Stimulated activated naive CD8-positive, alpha-beta T cell treated with anti-CD3 and anti-CD28 coated beads, Interleukin-15, amount 100 ng/mL, for 72 hours (primary cell): ENCODE measurements at places on chromosomes 2 and 18.

GRCh38 chr2:33859176-33859575 is 260.1 kb upstream of the FAM98A start:
- no peak for DNase-seq

DNA sequence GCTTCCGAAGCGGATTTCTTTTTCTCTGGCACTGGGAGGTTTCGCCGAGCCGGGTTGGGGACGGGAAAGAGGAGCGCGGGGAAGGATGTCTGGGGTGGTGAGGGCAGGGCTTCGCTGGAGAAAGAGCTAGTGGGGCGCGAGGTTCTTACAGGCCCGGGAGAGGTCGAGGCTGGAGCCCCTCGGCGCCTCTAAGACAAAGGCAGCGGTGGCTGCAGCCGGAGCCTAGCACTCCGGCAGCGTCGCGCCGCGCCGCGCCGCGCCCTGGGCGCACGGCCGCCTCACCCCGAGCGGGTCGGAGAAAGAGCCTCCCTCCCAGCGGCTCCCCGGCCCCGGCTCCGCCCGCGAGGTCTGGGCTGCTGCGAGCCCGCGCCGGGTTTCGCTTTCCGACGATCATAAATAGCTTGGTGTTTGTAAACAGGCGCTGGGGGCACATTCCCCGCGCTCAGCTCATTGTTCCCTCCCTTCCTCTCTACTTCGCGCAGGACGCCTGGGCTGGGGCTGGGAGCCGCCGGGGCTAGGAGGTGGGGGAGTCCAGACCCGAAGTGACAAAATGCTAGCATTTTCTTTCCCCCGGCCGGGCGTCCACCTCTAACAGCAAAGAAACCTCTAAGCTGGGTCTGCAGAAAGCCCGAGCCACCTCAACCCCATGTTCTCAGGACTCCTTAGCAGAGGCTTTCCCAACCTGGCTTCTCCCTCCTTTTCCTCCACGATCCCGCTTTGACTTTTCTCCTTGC is 813 bp upstream of the MEIS1 start:
- no peak for DNase-seq

GRCh38 chr2:232662486-232663260 is 29.3 kb downstream of the EFHD1 start:
- DNase-seq = no peak

DNA sequence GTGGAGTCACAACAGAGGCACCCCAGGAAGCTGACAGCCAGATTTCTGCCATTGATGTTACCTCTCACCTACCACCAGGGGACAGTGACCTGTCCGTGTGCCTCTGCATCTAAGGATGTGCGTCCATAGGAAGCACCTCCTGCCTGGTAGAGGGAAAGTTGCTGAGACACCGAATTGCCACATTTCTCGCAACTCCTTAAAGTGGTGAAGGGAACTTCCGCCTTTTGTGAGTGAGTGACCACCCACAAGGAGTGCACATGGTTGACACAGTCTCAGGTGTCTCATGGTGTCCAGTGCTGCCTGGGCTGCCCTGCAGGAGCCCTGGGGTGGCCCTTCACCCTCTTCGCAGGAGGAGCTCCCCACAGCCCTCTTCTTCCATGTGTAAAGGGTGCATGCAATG is 201.8 kb downstream of the GBX2 start:
- DNase-seq = no peak

GRCh38 chr18:13491138-13491537 is 235.2 kb downstream of the FAM210A start:
- DNase-seq = no peak

DNA sequence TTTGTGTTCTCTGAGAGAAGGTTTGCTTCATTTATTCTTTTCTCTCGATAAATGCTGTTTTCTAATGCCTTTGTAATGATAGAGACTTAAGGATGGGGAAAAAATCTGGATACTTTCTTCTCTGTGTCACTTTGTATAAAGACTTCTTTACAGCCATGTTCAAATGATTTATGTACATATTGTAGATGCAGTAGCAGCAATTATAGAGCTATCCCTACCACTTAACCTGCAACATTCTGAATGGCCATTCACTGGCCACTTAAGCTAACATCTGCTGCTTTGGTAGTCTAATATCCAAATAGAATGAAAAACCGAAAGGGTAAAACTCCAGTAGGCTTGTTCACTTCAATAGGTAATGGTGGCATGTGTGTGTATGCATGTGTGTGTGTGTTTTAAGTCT is 97.8 kb downstream of the CSRNP3 start:
- DNase-seq = no peak

DNA sequence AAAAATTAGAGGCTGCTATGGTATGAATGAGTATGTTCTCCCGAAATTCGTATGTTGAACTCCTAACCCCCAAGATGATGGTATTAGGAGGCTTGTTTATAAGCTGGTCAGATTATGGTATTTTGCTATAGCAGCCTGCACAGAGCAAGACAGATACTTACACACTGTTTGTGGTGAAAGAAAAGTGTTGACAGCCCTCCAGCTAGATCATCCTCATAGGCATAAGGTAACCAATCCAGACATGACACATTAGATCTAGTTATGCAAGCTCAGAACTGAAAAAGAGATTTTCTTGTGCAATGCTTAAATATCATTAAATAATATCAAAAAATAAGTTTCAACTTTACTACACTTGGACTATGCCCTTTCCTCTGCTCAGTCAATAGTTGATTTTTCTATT is 107.1 kb downstream of the ABCA12 start:
- DNase-seq = no peak

DNA sequence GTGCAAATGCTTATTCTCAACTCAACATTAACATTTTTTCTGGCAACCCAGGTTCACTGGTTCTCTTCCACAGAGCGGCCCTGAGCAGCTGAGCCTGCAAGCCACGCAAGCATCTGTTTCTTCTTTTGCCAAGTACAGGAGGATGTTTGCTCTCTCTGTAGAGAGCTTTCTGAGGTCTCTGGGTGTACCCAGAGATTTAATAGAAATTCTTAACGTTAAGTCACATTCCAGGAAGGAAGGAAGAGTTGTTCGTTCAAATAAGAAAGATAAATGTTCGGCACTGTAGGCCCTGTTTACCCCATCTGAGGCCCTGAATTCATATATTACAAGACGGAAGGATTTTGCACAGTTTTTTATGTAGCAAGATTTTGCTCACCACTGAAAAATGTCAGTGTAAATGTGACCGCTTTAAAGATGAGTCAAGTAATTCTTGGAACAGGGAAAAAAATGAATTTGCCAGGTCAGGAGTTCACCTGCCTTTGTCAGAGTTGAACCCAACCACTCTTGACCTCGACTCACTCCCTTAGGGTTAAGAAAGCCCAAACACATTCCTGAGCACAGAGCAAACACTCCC is 30.1 kb downstream of the KCTD18 start:
- DNase-seq = no peak

DNA sequence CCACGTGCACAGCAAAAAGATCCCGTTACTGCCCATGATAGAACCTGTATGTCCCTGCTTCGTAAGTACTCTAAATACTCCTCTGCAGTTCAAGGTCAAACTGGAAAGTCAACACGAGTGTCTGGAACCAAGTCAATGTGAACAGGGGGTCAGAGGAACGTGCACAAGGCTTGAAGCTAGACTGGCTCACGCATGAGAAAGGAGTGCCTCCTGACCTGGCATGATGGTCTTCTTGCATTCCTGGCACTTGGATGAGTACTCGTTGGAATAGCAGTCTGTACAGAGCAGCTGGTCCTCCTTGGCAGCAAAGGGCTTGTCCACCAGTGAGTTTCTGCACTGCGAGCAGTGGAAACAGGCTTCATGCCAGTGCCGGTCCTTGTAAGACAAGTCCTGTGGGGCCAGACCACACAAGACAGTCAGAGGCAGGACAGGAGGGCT is 25.5 kb downstream of the FHL2 start:
- no peak for DNase-seq

DNA sequence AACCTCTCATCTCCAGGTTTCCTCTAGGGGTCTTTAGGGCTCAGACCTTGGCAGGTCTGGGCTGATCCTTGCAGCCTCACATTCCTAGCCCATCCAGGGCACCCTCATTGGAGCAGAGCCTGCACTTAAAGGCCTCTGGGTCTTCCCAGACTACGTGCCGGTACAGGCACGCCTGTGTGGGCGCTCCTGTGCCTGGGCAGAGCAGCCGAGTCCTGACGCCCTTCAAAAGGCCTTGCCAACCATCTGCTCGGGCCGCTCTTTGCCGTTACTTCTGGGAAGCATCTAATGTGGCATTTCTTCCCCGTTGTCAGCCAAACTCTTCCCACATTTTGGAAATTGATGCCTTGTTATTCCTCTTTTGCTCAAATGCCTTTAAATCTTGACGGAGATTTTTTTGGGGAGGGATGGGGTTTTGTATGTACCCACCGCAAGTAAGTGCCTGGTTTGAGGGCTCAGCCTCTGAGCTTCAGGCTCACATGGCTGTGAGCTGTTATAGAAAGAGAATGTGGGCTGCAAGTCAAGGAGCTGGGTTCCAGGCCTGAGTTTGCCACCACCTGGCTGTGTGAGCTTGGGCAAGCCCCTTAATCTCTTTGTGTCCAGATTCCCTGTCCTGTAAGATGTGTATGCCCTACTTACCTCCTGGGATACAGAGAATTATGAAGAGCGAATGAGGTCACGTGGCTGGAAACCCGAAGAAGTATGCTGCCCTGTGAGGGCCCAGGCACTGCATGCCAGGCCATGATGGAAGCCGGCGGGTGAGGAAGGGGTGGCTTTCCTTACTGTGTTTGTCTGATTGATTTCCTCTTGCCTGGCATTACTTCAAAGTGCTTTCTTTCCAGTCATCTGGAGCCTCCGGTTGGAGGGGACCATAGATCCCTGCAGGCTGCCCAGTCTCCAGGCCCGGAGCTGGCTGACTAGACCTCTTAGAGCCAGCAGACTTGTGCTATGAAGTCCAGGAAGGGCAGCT is 20.6 kb downstream of the EHD3 start:
- DNase-seq = no peak

- DNase-seq = no peak
These were observed 4.0 kb upstream of the HNMT start for GRCh38 chr2:137960223-137960622.

- no peak for DNase-seq
These were observed 207.6 kb upstream of the RAB12 start for GRCh38 chr18:8401606-8402005.

- DNase-seq = no peak
These were observed 31.9 kb downstream of the TMEM131 start for GRCh38 chr2:97963880-97964279.

DNA sequence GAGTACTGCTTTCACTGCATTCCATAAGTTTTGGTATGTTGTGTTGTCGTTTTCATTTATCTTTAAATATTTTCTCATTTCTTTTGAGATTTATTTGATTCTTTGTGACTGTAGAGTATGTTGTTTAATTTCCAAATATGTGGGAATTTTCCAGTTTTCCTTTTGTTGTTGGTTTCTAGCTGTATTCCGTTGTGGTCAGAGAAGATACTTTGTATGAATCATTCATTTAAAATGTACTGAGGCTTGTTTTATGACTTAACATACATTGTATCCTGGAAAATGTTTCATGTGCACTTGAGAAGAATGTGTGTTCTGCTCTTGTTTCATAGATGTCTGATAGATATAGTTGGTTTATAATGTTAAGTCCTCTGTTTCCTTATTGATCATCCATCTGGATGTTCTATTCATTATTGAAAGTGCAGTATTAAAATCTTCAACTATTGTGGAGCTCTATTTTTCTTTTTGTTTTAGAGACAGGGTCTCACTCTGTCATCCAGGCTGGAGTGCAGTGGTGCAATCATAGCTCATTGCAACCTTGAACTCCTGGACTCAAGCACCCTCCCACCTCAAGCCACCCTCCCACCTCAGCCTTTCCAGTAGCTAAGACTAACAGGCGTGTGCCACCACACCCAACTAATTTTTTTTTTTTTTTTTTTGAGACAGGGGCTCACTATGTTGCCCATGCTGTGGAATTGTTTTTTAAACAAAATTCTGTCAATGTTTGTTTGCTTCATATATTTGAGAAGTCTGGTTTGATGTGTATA is 96.8 kb downstream of the TAF4B start:
- no peak for DNase-seq

- no peak for DNase-seq
These were observed 519.8 kb upstream of the ZNF804A start for GRCh38 chr2:184078496-184078895.

- no peak for DNase-seq
These were observed 62.1 kb upstream of the HDAC4 start for GRCh38 chr2:239462671-239463506.

DNA sequence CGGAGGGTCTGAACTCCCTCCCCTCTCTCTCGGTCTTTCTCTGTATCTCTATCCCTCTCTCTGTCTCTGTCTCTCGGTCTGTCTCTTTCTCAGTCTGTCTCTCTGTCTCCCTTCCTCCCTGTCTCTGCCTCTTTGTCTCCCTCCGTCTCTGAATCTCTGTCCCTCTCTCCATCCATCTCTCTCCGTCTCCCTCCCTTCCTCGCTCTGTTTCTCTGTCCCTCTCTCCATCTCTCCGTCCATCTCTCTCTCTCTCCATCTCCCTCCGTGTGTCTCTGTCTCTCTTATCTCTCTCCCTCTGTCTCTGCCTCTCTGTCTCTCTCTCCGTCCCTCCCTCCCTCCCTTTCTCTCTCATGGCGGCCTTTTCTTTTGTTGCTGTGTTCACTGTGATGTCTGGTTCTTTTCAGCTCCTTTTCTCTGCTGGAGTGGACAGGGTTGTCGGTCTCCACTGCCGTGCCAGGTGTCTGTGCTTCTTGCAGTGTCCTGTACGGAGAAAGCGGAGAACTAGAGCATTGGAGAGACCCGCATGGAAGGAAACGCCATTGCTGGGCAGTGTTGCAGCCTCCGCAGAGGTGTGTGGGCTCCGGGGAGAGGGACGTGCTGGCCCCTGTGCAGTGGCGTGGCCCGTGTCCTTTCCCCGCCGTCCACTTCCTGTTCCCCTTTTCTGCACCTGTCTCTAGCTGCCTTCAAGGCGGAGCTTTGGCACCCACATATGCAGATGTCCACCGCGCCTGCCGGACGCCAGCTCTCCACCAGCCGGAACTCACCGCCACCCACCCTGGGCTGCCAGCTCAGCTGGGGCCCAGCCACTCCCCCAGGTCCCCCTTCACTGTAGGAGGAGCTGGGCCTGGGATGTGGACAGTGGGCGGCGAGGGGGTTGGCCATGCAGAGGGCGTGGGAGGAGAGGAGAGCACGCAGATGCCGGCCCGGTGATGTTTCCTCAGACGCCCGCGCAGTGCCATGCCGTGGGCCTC is 113.1 kb downstream of the NFATC1 start:
- no peak for DNase-seq

- no peak for DNase-seq
These were observed 52.8 kb upstream of the RMDN2 start for GRCh38 chr2:37872192-37872750.

DNA sequence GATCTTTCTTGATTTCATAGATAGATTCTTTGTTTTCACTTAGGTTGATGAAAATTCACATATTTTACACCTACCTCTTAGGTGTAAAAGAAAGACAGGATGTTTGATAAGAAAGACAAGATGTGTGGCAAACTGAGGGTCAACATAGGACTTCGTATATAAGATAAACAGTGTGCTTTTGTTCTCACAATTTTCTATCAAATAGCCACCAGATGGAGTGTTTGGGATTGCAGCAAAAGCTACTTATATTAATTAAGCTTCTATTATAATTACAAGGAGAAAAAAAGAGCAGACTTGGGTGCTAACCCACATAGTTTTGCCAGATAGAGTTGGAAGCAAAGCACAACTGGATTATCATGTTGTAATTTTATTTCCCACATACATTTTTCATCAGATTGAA is 232.9 kb downstream of the CDH7 start:
- DNase-seq = no peak

GRCh38 chr2:218876562-218877219 is 4.0 kb upstream of the WNT10A start:
- DNase-seq = peak; percentile 68

GRCh38 chr2:47493317-47494035 is 90.5 kb downstream of the MSH2 start:
- DNase-seq = no peak
